T-helper 9 cell (primary cell): ENCODE measurements at places on chromosomes 4 and X.

DNA sequence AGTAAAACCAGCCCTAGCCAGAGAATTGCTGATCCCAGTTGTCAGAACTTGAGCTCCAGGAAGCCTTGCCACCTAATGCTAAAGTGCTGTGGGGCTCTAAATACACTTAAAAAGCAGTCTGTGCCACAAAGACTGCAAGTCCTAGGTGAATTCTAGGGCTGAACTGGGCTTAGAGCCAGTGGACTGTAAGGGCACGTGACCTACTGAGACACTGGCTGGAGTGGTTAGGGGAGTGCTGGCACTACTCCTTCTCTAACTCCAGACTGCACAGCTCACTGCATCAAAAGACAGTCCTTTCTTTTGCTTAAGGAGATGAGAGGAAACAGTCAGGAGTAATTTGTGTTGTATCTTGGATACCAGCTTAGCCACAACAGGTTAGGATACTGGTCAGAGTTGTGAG is 1240.2 kb downstream of the FAM133A start:
- DNase-seq: no peak

- no peak for DNase-seq
These were observed 154.4 kb downstream of the AMMECR1 start for GRCh38 chrX:110163488-110163887.

- DNase-seq: no peak
These were observed 100.6 kb downstream of the AKAP4 start for GRCh38 chrX:50100188-50100587.

DNA sequence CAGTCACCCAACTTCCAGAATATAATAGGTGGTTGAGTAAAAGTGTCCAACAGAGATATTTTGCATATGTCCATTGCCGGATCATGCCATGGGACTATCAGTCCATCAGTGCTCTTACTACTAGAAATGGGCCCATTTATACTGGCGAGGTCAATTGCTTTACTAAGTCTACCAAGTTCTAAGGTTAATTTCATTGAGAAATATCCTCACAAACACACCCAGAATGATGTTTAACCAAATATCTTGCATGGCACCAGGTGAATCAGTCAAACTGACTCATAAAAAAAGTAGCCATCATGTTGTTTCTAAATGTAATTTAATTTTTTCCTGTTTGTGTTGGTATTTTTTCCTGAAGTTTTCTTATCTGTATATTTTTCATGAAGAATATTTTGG is 1217.0 kb downstream of the RAPGEF2 start:
- DNase-seq: no peak

- DNase-seq: no peak
These were observed 132.7 kb downstream of the BTC start for GRCh38 chr4:74661427-74662201.

DNA sequence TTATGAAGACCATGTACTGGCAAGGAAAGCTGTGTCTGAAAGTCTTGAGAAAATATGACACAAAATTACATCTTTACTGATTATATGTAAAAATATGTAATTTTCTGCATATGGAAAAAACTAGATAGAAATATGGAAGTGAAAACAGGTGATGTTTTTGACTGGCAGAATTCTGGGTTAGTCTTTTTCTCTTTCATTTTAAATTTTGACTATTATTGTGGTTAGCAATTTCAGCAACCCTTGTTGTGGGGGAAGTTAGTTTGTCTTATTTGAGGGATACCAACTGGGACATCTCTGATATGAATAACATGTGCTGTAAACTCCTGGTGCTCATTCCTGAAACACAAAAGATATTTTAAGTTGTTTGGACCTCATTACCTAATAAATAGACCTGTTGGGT is 49.9 kb upstream of the CPEB2 start:
- no peak for DNase-seq

DNA sequence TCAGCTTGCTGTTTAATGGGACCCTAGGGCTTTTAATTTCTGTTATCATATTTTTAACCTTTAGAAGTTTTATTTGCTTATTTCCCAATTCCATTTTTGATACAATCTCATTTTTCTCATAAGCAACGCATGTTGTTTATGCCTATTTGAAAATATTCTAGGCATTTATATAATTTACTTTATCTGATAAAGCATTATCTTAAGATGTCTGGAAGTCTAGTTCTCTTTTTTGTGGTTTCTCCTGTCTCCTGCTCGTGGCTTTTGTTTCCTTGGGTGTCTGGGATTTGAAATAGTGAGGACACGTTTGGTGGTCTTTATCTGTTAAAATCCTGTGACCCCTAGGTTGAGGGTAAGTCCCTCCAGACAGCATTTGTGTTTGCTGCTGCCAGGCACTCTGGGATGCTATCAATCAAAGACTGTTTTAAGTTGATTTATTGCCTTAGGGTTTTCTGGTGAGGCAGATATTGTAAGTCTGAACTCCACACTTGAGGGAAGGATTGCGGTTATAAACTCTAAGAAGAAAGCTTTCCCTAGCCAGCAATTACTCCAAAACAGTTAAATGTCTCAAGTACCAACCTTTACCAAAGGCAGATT is 208.0 kb downstream of the PRDM5 start:
- DNase-seq: no peak

GRCh38 chr4:141815646-141816045 is 179.3 kb downstream of the IL15 start:
- no peak for DNase-seq

DNA sequence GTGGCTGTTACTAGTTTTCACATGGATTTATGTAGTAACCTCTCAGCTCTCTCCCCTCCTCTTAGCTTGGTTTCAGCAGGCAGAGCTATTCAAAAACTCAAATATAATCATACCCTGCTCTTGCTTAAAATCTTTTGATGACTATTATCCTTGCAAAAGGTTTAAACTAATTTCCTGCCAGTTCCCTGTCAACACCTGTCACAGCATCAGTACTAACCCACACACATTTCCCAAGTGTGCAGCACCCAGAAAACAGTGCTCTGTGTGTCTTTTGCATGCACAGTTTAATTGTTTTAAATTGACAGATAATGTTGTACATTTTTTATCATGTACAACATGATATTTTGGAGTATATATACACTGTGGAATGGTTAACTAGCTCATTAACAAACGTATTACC is 202.0 kb downstream of the PAPSS1 start:
- no peak for DNase-seq

- DNase-seq: no peak
These were observed 5.9 kb downstream of the NKX1-1 start for GRCh38 chr4:1400191-1400805.
